ENCODE measurements at places on chromosomes 5 and 9.

DNA sequence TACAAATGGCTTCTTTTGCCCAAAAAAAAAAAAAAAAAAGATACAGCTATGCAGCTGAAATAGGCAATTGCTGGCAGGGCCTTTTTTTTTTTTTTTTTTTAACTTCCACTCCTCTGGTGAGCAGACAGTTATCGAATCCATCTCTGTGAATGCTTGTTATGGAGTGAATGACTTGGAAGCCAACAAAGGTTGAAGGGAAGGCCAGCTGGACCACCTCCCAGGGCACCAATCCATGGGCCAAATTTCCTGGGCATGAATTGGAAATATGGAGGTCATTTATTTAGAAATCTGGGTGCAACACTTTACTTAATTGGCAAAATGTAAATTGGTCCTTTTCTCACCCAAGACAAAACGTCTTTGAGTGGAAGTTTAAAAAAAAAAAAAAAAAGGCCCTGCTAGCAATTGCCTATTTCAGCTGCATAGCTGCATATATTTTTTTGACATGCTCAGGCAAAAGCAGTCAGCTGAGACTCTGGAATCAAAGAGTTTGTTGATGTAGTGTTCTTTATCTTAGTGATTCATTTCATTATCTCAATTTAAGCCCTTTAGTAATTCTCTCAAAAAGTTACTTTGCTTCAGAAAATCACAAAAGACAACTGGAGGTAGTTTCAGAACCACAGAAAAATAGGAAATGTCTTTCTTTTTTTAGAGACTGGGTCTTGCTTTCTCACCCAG lies 392.2 kb upstream of the KLF4 start:
- no peak for DNase-seq

DNA sequence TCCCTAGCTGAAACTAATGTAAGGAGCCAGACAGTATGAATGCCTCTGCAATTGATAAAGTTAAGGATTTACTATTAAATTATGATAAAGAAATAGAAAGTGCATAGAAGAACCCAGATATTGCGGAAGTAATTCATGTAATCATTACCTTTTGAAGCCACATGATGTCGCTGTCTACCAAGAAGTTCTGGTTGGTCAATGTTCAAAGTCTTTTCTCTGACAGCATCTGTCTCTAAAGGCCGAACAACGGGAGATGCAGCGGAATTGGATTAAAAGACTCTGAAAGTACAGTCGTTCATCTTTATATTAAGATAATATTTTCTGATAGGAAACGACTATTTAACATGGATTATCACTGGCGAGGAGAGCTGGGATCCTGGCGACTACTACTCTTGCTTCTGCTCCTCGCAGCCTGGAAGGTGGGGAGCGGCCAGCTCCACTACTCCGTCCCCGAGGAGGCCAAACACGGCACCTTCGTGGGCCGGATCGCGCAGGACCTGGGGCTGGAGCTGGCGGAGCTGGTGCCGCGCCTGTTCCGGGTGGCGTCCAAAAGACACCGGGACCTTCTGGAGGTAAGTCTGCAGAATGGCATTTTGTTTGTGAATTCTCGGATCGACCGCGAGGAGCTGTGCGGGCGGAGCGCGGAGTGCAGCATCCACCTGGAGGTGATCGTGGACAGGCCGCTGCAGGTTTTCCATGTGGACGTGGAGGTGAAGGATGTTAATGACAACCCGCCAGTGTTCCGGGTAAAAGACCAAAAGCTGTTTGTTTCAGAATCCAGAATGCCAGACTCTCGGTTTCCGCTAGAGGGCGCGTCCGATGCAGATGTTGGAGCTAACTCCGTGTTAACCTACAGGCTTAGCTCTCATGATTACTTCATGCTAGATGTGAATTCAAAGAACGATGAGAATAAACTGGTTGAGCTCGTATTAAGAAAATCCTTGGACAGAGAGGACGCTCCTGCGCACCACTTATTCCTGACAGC lies at the start of gene PCDHA8:
Gene PCDHA8, plus strand, starts transcription at position 210 of the 985 bp plus-strand sequence. Its CDS starts 135 bp downstream, at position 345.
- DNase-seq = no peak

- DNase-seq = no peak
Observed at GRCh38 chr9:79089054-79089560, 482.7 kb upstream of the TLE4 start.

DNA sequence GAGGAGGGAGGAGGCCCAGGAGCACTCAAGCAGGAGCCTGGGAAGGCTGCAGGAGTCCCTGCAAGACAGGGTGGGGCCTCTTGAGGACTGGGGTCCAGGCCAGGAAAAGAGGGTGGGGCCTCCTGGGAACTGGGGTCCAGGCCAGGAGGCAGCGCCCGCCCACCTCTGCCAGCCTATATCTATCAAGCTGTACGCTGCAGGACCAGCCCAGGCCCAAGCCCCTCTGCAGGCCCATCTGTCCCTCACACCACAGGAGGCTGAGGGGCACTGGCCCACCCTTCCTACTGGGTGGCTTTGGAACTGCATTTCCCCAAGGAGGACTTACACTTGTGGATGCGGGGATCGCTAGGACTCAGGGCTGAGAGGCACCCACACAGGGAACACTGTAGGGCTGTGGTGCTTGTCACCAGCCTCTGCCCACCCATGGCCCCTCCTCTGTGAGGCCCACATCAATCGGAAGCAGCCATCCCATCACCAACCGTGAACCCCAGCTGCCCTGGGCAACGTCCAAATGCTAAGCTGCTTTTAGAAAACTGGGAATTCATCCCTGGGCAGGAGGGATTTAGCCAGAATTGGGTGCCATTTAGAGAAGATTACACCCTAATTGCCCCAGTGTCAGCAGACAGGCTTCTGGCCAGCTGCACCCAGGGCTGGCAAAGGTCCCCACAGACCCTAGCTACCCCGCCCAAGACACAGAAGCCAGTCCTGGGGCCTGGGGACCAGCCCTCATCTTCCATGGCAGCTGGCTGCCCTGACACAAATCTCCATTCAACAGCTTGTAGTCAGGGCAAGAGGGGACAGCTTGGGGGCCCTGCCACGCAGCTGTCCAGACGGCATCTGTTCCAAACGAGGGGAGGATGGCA lies 15.3 kb downstream of the BICD2 start:
- peak; percentile 91 for DNase-seq

- DNase-seq = no peak
Observed at GRCh38 chr5:67147760-67148159, 48.8 kb downstream of the CD180 start.

DNA sequence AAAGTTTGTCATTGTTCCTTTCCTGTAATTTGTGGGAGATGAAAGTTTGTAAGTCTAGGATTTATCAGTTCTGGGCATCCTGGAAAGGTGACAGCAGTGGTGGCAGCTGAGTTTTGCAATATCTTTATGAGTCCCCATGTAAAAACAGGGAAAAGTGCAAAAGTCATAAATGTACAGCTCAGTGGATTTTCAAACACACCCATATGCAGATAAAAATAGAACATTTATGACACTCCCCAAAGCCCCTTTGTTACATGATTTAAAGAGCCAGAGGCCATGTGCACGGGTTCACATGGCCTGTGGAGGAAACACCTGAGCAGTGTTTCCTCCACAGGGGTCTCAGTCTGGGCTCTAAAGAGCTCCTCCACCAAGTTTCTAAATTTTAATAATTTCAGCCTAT lies 6.3 kb downstream of the TMEM38B start:
- DNase-seq = no peak

GRCh38 chr9:89657765-89658164 lies 53.0 kb downstream of the GADD45G start:
- DNase-seq = no peak

DNA sequence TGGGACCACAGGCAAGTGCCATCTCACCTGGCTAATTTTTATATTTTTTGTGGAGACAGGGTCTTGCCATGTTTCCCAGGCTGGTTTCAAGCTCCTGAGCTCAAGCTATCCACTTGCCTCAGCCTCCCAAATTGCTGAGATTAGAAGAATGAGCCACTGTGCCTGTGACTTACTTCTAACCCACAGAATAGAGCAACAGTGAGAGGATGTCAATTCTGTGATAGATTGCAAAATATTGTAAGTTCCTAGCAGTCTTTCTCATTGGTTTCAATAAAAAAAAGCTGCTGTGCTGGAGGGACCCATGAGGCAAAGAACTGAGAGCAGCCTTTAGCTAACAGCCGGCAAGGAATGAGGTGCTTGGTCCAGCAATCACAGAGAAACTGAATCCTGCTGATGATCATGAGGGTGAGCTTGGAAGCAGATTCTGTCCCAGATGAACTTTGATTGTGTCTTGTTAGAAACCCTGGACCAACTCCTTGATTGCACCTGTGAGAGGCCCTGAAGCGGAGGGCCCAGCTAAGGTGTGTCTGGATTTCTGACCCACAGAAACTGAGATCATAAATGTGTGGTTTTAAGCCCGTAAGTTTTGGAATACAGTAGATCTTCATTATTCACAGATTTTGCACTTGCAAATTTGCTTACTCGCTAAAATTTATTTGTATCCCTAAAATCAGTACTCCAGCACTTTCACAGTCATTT lies 149.7 kb downstream of the GCNT1 start:
- no peak for DNase-seq

DNA sequence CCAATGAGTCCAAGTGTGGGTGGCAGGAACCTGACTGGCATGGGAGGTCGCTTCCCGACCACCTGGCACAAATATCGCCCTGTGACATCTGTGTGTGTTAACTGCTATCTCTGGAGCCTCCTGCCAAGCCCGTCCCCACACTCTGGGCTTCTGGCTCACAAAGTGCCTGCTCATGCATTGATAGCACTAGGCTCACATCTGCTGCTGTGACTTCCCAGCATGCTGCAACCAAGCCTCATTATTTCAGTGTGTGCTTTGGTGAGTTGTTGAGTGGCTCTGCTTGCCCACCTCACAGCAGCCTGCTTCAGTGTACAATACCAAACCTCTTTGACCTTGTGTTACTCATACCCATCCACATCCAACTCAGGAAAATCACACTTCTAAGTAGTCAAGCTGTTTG lies 139.8 kb downstream of the APBA1 start:
- no peak for DNase-seq

DNA sequence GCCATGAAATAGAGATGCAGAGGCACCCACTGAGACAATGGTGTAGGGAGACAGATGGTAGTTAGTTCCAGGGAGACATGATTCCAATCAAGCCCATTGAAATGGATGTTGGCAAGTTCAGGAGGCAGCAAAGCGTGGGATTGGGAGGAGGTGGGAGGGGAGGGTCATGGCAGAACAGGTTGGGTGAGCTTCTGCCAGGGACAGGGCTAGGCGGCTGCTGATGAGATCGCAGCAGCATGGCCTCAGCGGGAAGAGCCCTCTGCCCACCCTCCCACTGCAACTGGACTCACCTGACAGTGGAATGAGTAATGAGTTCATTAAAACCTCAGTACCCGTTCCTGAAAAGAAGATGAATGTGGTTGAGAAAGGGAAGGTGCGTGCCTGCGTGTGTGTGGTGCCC lies 418.2 kb downstream of the CDK5RAP2 start:
- DNase-seq = no peak

GRCh38 chr5:179233909-179234562 lies 111.2 kb downstream of the ADAMTS2 start:
- no peak for DNase-seq

GRCh38 chr5:137606401-137606800 lies 107.3 kb upstream of the SPOCK1 start:
- no peak for DNase-seq

DNA sequence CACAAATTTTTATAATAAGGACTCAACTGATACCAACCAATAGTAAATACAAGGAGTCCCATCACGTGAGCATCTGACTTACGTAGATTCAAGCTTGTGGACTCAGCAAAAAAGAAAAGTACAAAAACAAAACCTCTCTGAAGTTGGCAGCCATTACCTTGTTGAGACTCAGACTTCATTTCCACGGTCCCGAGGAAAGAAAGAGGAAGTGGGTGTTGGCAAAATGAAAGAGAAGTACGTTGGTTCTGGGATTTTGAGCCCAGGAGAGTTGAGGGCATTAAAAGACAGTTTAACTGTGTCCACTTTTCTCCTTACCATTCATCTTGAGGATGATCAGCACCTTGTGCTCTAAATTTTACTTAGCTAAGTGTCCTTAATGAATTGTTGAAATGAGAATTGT lies 26.7 kb downstream of the NCBP1 start:
- no peak for DNase-seq

- no peak for DNase-seq
Observed at GRCh38 chr5:40904994-40905306, 4.3 kb upstream of the C7 start.

GRCh38 chr9:86487838-86488233 lies 133.6 kb upstream of the TUT7 start:
- DNase-seq = no peak

GRCh38 chr5:146007989-146008388 lies 71.6 kb downstream of the SH3RF2 start:
- no peak for DNase-seq

DNA sequence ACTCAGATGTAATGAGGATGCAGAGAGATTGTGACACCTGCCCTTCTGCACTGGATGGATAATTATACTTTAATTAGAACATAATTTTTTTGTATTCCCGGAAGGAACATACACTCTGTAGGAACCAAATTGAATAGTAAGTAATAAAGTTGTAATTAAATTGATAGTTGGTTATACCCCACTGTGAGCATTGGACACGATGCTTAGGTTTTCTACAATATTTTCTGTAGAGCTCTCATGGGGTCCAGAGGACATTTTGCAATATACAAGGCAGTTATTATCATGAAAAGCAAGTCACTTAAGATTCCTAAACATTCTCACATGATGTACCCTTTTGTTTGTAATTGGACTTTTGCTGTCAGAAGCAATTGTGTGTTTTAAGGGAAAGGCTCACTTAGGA lies 63.4 kb downstream of the DIRAS2 start:
- DNase-seq = no peak

DNA sequence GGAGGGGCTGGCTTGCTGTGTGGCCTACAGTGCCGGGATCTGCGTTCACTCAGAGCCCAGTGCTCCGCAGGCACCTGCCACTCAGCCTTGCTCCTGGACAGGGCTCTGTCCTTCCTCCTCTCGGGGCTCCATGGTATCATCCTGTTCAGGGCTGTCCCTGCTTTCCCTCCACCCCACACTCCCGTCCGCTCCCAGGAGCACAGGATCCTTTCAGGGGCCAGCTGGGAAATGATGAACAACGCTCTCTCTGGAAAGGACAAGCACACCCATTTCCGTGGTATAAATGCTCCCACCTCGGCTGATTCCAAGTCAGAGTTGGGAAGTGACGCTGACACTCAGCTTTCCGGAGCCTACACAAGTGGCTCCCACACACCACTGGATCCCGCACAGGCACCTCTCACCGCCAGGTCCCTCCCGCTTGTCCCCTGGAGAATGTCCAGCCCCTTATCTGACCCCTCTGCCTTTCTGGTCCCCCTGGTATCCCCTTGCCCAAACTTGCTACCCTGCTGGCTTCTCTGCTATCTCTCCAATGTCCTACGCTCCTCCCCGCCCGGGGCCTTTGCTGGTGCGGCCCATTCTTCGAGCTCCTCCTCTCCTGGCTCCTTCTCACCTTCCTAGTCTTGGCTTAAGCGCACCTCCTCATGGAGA lies 21.3 kb downstream of the HMCN2 start:
- DNase-seq = no peak
